ENCODE measurements at places on chromosomes 5 and 9. TPM values are rescaled to one million over a fixed set of nuclear protein-coding genes. Genes with fewer than 3 reads are reported as not detected.
A peak's percentile ranks its signal among the peaks of the same experiment; 100 is the strongest.

- H3K27me3 ChIP-seq, result peaks cover 41% of the 10 kb centered on the region
- no peak overlapping the region for H3K27ac ChIP-seq
- no peak overlapping the region for H3K4me3 ChIP-seq
Measured at GRCh38 chr5:130720355-130720754, 444.7 kb downstream of the HINT1 start.

GRCh38 chr9:114518599-114519022 is 13.3 kb upstream of the WHRN start:
- H3K4me1 ChIP-seq, result no peaks in the 10 kb centered on the region
- H3K27me3 ChIP-seq, result peaks cover 58% of the 10 kb centered on the region
- H3K27ac ChIP-seq, result no peak overlapping the region
- peaks cover 4% of the 10 kb centered on the region for H3K36me3 ChIP-seq
- H3K4me3 ChIP-seq, result no peak overlapping the region
- DNase-seq, result no peak

GRCh38 chr9:123680352-123680751 is 249.6 kb downstream of the DENND1A start:
- DNase-seq, result no peak
- H3K4me1 ChIP-seq, result peaks cover 18% of the 10 kb centered on the region
- no peak overlapping the region for H3K4me3 ChIP-seq
- no peaks in the 10 kb centered on the region for H3K27me3 ChIP-seq
- H3K36me3 ChIP-seq, result peaks cover 4% of the 10 kb centered on the region
- no peak overlapping the region for H3K27ac ChIP-seq

DNA sequence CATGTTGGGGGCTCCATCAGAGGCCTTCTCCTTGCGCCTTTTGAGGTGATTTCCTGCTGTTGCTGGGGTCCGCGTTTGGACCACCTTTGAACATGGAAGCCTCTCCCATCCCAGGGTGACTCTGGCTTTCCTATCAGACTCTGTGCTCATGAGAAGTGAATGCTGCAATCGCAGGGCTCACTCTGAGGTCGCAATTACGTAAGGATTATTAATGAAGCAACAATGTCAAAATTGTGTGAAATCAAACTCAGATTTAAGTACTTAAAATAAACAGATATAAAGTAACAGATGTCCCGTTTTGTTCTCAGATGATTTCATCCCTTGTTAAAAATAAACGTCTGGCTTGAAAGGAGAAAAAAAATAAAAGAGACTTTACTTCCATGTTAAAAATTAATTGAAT is 634.2 kb downstream of the BNC2 start:
- no peak overlapping the region for H3K27ac ChIP-seq
- H3K4me1 ChIP-seq, result no peaks in the 10 kb centered on the region
- no peaks in the 10 kb centered on the region for H3K27me3 ChIP-seq
- H3K36me3 ChIP-seq, result no peaks in the 10 kb centered on the region
- no peak overlapping the region for H3K4me3 ChIP-seq

DNA sequence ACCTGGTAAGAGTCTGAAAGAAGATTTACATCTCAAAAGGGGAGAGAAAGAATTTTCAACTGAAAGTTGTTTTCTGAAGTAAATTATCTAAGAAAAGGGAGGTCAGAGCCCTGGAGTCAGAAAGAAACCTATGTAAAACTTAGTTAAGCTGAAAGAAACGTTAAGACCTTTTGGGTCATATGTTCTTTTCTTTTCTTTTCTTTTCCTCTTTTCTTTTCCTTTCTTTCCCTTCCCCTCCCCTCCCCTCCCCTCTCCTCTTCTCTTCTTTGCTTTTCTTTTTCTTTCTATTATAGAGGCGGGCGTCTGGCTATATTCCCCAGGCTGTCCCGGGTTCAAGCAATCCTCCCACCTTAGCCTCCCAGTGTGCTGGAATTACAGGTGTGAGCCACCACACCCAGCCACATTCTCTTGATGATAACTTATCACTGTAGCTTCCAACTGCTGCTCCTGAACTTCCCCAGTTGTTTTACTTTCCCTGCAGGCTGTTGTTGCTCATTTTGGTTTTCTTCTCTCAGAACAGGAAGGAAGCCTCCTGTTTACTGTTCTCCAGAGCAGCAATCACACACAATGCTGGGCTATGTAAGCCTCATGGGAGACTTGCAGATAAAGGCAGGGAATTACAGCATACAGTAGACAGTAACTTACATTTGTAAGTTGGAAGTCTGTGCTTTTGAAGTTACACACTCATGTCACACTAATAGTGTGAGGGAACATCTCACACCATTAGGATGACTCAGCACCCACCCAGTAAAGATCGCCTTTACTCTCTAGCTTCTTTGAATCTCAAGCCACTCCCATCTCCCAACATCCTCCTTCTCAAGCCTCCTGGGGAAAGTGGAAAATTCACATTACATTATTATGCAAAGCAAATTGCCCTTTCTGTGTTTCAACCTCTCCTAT is 2216.6 kb upstream of the WWC1 start:
- no peak overlapping the region for H3K4me3 ChIP-seq
- H3K4me1 ChIP-seq, result no peaks in the 10 kb centered on the region
- DNase-seq, result no peak
- no peak overlapping the region for H3K27ac ChIP-seq
- H3K36me3 ChIP-seq, result no peaks in the 10 kb centered on the region
- H3K27me3 ChIP-seq, result no peaks in the 10 kb centered on the region

GRCh38 chr5:16304846-16305245 is 125.3 kb upstream of the MARCHF11 start:
- no peaks in the 10 kb centered on the region for H3K4me1 ChIP-seq
- H3K27me3 ChIP-seq, result no peaks in the 10 kb centered on the region
- H3K4me3 ChIP-seq, result no peak overlapping the region
- H3K27ac ChIP-seq, result no peak overlapping the region
- DNase-seq, result no peak
- no peaks in the 10 kb centered on the region for H3K36me3 ChIP-seq

DNA sequence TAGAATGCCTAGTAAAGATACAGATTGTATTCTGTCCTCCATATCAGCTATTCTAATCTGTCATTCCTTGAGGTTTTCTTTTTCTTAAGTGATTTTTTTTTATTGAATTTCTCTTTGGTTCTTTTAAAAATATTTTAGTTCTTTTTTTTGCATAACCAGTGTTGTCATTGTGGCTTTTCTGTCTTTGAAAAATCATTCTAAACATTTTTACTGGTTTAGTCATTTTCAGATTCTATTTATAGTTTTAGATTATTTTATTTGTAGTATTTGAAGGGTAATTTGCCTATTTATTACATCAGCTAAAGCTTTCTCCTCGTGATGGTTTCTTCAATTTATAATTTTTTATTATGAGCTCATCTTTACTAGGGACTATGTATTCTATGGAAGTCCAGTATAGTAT is 78.1 kb downstream of the NDUFAF2 start:
- no peak overlapping the region for H3K27ac ChIP-seq
- H3K36me3 ChIP-seq, result no peaks in the 10 kb centered on the region
- DNase-seq, result no peak
- H3K4me3 ChIP-seq, result no peak overlapping the region
- peaks cover 5% of the 10 kb centered on the region for H3K4me1 ChIP-seq
- no peaks in the 10 kb centered on the region for H3K27me3 ChIP-seq

- H3K27ac ChIP-seq, result no peak overlapping the region
- H3K4me1 ChIP-seq, result peaks cover 2% of the 10 kb centered on the region
- no peak for DNase-seq
- H3K27me3 ChIP-seq, result no peaks in the 10 kb centered on the region
- no peak overlapping the region for H3K4me3 ChIP-seq
Measured at GRCh38 chr5:179451114-179451827, 99.1 kb upstream of the RUFY1 start.

MED27 gene
- 19.2 TPM for total RNA-seq

DNA sequence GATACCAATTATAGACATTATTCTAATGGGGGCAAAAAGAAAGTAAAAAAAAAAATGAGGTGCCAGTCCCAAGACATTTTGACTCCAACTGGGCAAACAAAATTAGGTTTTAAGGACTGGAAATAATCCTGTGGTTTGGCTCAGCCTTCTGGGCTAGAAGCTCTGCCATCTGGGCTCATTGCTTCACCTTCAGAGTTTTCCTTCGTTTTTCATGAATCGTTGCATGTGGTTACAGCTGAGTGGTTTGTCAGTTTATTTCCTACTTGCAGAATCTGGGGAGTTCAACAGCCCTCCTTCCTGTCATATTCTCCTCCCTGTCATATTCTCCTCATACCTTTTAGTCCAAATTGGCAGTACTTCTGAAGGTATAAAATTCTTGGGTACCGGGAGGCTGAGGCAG is 12.0 kb downstream of the UGT3A2 start:
- H3K4me3 ChIP-seq, result no peak overlapping the region
- no peak for DNase-seq
- peaks cover 8% of the 10 kb centered on the region for H3K4me1 ChIP-seq
- H3K27me3 ChIP-seq, result peaks cover 53% of the 10 kb centered on the region
- no peak overlapping the region for H3K27ac ChIP-seq

SCGB3A2 gene
- total RNA-seq, result not detected

SNCB gene
- total RNA-seq, result not detected

OR1J2 gene
- 0.30 TPM for total RNA-seq

GRCh38 chr5:75568202-75568601 is 43.1 kb upstream of the ANKDD1B start:
- H3K4me1 ChIP-seq, result peaks cover 15% of the 10 kb centered on the region
- no peak overlapping the region for H3K4me3 ChIP-seq
- H3K27me3 ChIP-seq, result no peaks in the 10 kb centered on the region
- DNase-seq, result no peak
- H3K27ac ChIP-seq, result no peak overlapping the region

C5orf58 gene
- total RNA-seq, result not detected

NDFIP1 gene
- 92.9 TPM for total RNA-seq

BRD9 gene
- 179 TPM for total RNA-seq

- no peaks in the 10 kb centered on the region for H3K36me3 ChIP-seq
- peak overlapping the region; percentile 56 for H3K27ac ChIP-seq
Measured at GRCh38 chr9:134837529-134837928, 43.1 kb upstream of the FCN2 start.

DNA sequence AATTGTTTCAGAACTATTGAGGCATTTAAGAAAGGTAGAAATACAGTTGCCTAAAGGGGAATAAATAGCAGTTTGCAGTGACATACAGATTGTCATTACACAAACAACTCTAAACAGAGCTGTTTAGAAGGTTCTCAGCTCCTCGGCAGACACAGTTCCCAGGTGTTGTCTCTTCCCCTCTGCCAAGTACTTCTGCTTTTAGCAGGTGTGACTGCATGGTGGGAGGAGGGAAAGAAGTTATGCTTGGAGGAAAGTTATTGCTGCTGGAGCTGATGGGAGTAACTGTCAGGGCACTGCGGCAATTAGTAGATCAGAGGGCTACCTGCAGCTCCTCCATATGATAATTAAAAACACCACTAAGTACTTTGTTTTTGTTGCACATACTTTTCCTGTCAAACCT is 14.5 kb downstream of the EDIL3 start:
- no peaks in the 10 kb centered on the region for H3K36me3 ChIP-seq
- no peak overlapping the region for H3K27ac ChIP-seq
- DNase-seq, result no peak
- H3K27me3 ChIP-seq, result no peaks in the 10 kb centered on the region
- no peak overlapping the region for H3K4me3 ChIP-seq

HARS2 gene
- total RNA-seq, result 34.9 TPM

- peaks cover 40% of the 10 kb centered on the region for H3K27me3 ChIP-seq
- H3K4me1 ChIP-seq, result no peaks in the 10 kb centered on the region
- peaks cover 2% of the 10 kb centered on the region for H3K36me3 ChIP-seq
- no peak overlapping the region for H3K4me3 ChIP-seq
- DNase-seq, result no peak
- no peak overlapping the region for H3K27ac ChIP-seq
Measured at GRCh38 chr5:169037466-169037865, 263.5 kb downstream of the SLIT3 start.

PCDHGA5 gene
- not detected for total RNA-seq

DNA sequence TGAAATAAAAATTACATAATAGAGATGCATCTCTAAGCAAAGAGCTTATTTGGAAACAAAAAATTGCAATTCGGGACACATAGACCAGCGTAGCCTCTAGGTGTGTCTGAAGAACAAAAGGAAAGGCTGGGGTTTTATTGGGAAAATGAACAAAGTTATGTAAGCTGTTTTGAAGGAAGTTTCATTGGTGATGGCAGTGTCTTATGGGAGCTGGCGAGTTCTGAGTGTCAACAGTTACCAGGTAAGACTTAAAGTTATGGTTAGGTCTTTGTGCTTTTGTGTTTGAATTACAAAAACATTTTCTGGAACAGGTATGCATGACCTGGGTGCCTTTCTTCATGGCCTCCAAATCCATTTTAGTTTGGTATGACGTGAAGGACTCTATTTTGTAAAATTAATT is 48.9 kb downstream of the SLC27A6 start:
- H3K4me3 ChIP-seq, result no peak overlapping the region
- H3K4me1 ChIP-seq, result no peaks in the 10 kb centered on the region
- H3K27ac ChIP-seq, result no peak overlapping the region
- DNase-seq, result no peak

Data from T-helper 17 cell (primary cell).